Peyer's patch (tissue), 4 donors: ENCODE measurements at places on chromosomes 3 and 15. TPM values are rescaled to one million over a fixed set of nuclear protein-coding genes. Genes with fewer than 3 reads are reported as not detected.

SLC24A5 gene
- not detected for total RNA-seq

CPN2 gene
- not detected for total RNA-seq

FES gene
- total RNA-seq: 37.1 TPM

EOMES gene
- total RNA-seq: 0.70 TPM

IGF2BP2 gene
- 61.9 TPM for total RNA-seq

SH2D7 gene
- 5.0 TPM for total RNA-seq

WDR72 gene
- not detected for total RNA-seq

GOLGA8J gene
- not detected for total RNA-seq

RASL12 gene
- 6.6 TPM for total RNA-seq

ZNF717 gene
- 6.3 TPM for total RNA-seq

TERC gene
- 66.7 TPM for total RNA-seq

MST1R gene
- total RNA-seq: 114 TPM

CPNE9 gene
- total RNA-seq: not detected

TMEM207 gene
- not detected for total RNA-seq

MESP2 gene
- not detected for total RNA-seq

TMEM108 gene
- 1.4 TPM for total RNA-seq

TTLL13 gene
- total RNA-seq: not detected

ZNF80 gene
- not detected for total RNA-seq

IL17RB gene
- total RNA-seq: 37.5 TPM
